Activated T-helper 1 cell treated with anti-CD3 and anti-CD28 coated beads, Interleukin-12 subunit alpha, Interleukin-12 subunit beta, Interleukin-2, Interleukin-4 antibody, amounts not matched to agents 30 ng/mL and 10 ng/mL and 1 ng/mL, durations not matched to agents 14 hours and 24 hours and 36 hours (primary cell): ENCODE measurements at places on chromosomes 5 and 9. TPM values are rescaled to one million over a fixed set of nuclear protein-coding genes. Genes with fewer than 3 reads are reported as not detected.

Gene SLC9A3
- 2.3 and 3.0 TPM in 2 replicates for total RNA-seq

Gene DEPDC1B
- 19.6 and 21.2 TPM in 2 replicates for total RNA-seq

GRCh38 chr9:15262581-15262980 is 44.4 kb downstream of the TTC39B start:
- no peak overlapping the region for H3K4me3 ChIP-seq
- H3K4me1 ChIP-seq = peaks cover 19% of the 10 kb centered on the region
- peaks cover 21% of the 10 kb centered on the region for H3K36me3 ChIP-seq
- no peak overlapping the region for H3K27ac ChIP-seq
- no peaks in the 10 kb centered on the region for H3K27me3 ChIP-seq

- no peak overlapping the region for H3K27ac ChIP-seq
- H3K27me3 ChIP-seq = peaks cover 16% of the 10 kb centered on the region
- H3K4me3 ChIP-seq = no peak overlapping the region
- no peaks in the 10 kb centered on the region for H3K4me1 ChIP-seq
Measured at GRCh38 chr9:101479338-101480030, 43.9 kb upstream of the ALDOB start.

DNA sequence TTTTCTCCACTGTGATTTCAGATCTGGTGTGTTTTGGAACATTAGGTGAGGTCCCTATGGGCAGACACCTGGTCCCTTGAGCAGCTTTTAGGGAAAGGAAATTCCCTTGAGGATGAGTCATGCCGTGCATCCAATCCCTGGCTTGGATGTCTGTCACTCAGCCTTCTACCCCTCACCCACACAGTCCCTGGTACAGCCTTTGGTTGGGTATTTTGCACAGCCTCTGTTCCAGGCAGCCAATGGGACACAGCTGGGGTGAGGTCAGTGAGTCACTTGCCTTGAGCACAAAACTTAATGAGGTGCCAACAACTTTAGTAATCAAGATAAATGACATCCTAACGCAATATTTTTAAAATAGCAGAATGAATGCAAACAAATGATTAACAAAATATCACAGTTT is 22.7 kb upstream of the SVEP1 start:
- H3K36me3 ChIP-seq = no peaks in the 10 kb centered on the region
- H3K4me1 ChIP-seq = no peaks in the 10 kb centered on the region
- no peak for DNase-seq

- peaks cover 31% of the 10 kb centered on the region for H3K27me3 ChIP-seq
- no peaks in the 10 kb centered on the region for H3K36me3 ChIP-seq
- no peak overlapping the region for H3K4me3 ChIP-seq
- DNase-seq = no peak
- H3K4me1 ChIP-seq = peaks cover 8% of the 10 kb centered on the region
Measured at GRCh38 chr9:76911971-76912370, 6.1 kb upstream of the PRUNE2 start.

DNA sequence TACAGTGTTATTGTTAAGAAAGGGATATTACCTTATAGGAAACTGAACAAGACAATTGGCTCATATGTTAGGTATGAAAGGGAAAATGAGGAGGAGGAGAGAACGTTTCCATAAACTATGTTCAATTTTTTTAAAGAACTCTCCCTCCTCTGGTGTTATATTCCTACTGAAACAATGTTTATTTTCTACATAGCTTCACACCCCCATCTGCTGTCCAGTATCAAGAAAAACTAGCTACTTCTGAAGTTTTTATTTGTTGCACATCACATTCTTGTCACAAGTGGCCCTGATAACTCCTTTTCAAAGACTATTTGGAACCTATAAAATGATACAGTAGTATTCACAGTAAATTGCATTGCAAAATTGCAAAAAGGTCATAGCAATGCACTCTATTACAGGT is 223.4 kb upstream of the FAM174A start:
- DNase-seq = no peak
- no peak overlapping the region for H3K27ac ChIP-seq
- H3K4me3 ChIP-seq = no peak overlapping the region
- no peaks in the 10 kb centered on the region for H3K36me3 ChIP-seq
- H3K27me3 ChIP-seq = no peaks in the 10 kb centered on the region

DNA sequence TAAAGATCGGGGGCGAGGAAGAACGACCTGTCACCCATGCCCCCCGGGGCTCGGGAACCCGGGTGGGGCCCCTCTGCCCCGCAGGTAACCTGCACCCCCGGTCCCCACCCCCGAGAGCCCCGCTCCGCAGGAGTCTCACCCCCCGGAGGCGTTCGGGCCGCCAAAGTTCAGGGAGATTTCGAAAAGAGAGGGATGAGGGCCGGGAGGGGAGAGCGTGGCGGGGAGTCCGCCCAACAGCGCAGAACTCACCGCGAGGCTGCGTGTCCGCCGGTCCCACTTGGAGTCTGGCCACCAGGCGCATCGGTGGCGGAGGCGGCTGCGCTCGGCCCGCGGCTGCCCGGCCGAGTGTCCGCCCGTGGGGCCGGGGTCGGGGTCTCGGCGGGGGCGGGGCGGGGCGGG is at the start of gene PHF19:
PHF19 (minus strand) TSS at position 347 of the 399 bp plus-strand sequence. CDS start 2,447 bp downstream, outside the sequence.
- peak within 1 kb of the TSS; percentile 92 for H3K4me3 ChIP-seq
- H3K27ac ChIP-seq = peak within 1 kb of the TSS; percentile 97
- H3K4me1 ChIP-seq = peaks cover 74% of the 10 kb centered on the region
- H3K27me3 ChIP-seq = no peaks in the 10 kb centered on the region
- H3K36me3 ChIP-seq = peaks cover 51% of the 10 kb centered on the region
